ENCODE measurements at places on chromosomes 3 and 15.

- DNase-seq, result no peak
Observed at GRCh38 chr3:140234256-140234655, 299.3 kb downstream of the CLSTN2 start.

GRCh38 chr15:48475600-48476395, 144.6 kb downstream of the DUT start:
- DNase-seq, result no peak

DNA sequence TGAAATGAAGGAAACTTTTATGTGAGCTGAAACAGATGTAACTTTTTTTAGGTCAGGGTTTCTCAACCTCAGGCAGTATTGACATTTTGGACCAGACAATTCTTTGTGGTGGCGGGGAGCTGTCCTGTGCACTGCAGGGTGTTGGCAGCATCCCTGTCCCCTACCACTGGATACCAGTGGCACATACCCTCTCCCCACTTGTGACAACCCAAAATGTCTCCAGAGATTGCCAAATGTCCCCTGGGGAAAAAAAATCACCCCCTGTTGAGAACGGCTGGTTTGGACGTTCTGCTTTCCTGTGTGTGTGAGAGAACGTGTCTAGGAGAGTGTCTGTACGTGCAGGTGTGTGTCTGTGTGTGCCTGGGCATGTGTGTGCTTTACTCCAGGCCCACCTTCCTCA, 30.7 kb upstream of the GRIP2 start:
- DNase-seq, result no peak

DNA sequence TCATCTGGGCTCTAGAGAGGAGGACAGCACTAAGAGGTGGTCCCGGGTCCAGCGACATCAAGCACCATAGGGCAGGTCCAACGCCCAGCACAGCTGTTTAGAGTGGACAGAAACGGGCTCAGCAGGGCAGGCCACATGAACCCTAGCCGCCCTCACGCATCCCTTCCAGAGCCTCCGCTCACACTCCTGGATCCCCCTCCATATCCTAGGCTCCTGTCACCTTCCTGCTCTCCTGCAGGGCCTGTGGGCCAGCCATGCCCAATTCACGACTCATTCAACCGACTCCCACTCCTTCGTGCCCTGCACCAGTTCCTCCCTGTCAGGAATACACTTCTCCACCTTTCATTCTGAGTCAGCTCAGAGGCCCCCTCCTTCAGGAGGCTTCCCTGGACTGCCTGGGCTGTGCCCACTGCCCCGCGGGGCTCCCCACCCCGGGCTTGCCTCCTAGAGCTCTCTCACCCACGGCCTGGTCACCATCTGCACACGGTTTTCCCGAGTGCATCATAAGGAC, 90.2 kb downstream of the LINGO1 start:
- DNase-seq, result no peak

DNA sequence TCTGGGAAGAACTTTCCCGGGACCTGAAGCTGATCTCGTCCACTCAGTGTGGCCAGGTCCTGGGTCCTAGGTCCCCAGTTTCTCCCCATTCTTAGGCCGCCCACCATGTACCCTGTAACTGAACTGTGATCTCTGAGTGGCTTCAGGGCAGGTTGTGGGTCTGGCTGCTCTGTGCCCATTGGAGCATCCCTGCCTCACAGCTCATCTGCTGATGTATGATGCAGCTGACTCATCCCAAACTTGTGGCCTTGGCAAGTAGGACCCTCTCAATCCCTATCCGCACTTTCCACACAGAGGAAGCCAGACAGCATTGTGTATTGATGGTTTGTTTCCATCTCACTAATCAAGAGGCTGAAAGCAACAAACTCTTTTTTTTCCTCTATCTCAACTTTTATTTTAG, 69.1 kb upstream of the XCR1 start:
- no peak for DNase-seq

- DNase-seq, result no peak
Observed at GRCh38 chr3:129549006-129549800, 6.2 kb downstream of the H1-8 start.

- DNase-seq, result peak; percentile 52
Observed at GRCh38 chr3:32457971-32458471, 44.6 kb downstream of the CMTM6 start.

GRCh38 chr15:41512940-41513505, 604 bp downstream of the LTK start:
- peak; percentile 50 for DNase-seq

- no peak for DNase-seq
Observed at GRCh38 chr3:57709031-57709430, 16.2 kb upstream of the DENND6A start.

DNA sequence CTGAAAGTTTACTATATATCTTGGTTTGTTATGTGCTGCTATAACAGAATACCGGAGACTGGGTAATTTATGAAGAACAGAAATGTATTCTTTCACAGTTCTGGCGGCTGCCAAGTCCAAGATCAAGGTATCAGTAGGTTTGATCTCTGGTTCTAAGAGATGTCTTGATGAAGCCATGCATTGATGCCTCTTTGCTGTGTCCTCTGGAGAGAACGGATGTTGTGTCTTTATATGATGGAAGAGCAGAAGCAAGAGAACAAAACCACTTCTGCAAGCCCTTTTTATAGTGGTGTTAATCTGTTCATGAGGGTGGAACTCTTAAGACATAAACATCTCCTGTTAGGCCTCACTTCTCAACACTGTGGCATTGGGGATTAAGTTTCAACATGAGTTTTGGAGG, 62.7 kb downstream of the TCF12 start:
- DNase-seq, result no peak

DNA sequence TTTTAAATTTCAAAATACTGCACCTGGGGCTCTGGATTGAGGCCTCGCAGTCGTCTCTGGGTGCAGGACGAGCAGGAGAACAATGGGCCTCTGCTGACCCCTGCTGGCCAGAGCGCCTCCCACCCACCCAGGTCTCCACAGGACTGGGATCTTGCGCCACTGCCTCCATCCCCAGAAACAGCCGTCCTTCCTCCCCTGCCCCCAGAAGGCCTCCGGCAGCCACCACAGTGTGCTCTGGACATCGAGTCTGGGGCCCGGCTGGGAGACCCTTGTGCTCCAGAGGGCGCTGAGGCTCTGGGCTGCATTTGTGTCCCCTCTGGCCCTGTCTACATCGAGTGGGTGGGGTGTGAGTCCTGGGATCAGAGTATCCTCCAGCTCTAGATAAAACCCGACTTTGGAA, 6.7 kb upstream of the ACSBG1 start:
- DNase-seq, result peak; percentile 90
